CD4-positive, alpha-beta T cell treated with Interferon gamma for 1 hour (primary cell): ENCODE measurements at places on chromosomes 6 and 20.

DNA sequence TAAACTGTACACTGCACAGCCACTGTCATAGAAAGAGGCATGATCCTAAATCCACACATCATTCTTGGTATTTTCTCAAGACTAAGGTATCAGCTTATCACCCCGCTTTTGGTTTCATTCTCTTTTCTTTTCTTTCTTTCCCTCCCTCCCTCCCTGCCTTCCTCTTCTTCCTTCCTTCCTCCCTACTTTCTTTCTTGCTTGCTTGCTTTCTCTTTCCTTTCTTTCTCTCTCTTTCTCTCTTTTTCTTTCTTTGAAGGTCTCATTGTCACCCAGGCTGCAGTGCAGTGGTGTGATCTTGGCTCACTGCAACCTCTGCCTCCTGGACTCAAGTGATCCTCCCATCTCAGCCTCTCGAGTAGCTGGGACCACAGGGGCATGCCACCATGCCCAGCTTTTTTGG is 81.1 kb downstream of the MAP7 start:
- no peak for DNase-seq

- DNase-seq: no peak
Observed at GRCh38 chr6:54307439-54307910, 766 bp upstream of the TINAG start.

DNA sequence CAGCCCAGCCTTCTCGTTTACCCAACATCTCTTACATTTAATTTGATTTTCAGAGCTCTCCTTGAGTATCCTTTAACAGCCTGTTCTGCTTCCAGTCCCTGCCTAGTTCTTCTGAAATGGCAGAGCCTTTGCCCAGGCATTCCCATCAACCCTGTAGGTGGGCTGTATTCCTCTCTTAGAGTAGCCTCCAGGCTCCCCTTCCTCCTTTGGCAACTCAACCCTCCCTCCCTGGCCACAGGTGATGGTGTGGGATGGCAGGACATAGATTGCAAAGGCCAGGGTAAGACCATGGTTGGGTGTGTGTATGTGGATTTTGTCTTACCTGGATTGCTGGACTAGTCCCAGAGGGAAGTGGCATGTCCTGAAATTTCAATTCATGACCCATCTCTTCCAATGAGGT is 125.4 kb downstream of the F13A1 start:
- DNase-seq: no peak

GRCh38 chr20:62143957-62144825 is 622 bp downstream of the SS18L1 start:
- peak; percentile 35 for DNase-seq

- DNase-seq: no peak
Observed at GRCh38 chr6:16824845-16825685, 63.8 kb upstream of the ATXN1 start.

DNA sequence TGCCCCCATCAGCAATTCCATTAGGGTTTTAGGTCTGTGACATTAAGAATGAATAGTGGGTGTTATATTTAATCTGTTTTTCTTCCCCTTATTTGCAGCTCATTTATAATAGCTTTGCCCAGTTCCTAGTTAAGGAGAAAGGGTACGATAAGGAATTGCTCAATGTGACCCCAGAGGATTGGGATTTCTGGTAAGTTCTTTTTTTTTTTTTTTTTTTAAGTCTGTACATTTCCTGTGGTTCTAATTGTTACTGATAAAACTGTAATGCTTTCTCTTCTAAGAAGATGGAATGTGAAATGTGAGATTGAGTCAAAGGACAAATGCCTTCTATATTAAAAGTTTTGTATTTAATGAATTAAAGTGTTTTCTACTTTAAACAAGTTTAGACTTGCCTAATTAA is 5.5 kb downstream of the NT5DC1 start:
- DNase-seq: no peak

DNA sequence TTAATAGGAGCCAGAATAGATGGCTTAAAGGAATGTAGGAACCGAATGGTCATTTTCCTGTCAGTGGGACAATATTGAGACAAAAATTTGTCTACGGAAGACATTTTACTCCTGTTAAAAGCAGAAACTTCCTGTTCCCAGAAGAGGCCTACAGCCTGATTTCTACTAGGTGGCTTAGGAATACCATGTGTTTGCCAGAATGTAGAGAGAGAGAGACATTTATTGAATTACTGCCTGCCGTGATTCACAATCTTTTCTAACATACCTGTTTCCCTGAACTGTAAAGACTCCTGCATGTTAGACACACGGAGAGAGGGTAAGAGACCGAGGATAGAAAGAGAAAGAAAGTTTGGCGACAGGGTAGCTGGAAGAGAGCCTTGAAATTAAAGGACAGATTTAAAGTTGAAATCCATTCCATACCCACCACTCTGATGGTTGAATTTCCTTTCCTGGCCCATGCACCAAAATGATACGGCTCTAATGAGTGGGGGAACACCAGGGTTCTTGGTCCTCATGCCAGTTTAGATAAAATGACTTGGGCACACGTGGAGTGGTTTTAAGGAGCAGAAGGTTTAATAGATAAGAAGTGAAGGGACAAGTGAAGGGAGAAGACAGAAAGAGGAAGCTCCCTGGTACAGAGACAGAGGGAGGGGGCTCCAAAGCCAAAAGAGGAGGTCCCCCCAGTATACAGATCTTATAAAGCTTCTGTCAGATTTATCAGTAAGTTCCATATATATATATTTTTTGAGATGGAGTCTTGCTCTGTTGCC is 22.5 kb downstream of the NCOA3 start:
- DNase-seq: no peak

GRCh38 chr6:164826831-164827468 is 482.5 kb downstream of the C6orf118 start:
- no peak for DNase-seq

DNA sequence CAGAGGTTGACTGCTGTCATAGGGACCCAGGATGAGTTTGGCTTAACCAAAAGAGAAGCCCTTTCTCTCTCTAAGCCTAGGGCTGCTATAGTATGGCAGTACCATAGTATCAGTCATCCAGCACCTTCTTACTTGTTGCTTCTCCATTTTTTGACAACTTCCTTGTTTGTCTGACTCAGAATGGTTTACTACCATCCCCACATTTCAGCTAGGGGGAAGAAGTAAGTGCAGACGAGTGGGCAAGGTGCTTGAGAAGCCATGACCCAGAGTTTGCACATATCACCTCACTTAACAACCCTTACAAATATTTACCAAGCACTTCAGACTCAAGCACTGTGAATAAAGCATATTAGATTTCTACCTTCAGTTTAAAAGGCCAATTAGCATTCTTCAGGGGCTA is 289.9 kb upstream of the TSHZ2 start:
- no peak for DNase-seq

- no peak for DNase-seq
Observed at GRCh38 chr6:112281821-112282615, 27.7 kb upstream of the LAMA4 start.

GRCh38 chr6:38933426-38933825 is 115.2 kb upstream of the GLP1R start:
- DNase-seq: no peak

GRCh38 chr6:44071670-44072451 is 55.4 kb downstream of the MRPL14 start:
- DNase-seq: no peak

DNA sequence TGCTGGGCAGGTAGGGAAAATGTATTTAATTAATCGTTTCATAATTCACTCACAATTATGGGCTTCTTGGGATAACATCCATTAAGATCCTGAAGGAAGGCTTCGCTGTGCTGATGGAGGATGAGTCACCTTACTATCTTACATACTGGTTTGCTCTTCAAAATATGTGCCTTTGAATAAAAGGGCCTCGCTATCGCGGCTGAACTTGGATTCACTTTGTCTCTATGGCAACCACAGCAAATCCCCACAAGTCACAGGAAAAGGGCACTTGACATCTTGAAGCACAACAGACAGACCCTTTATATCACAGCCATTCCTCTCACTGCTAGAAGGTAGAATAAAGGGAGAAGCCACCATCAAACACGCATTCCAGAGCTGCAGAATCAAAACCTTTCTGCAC is 141.3 kb upstream of the MYLIP start:
- DNase-seq: no peak

- no peak for DNase-seq
Observed at GRCh38 chr6:125246566-125246965, 55.2 kb downstream of the HDDC2 start.

- DNase-seq: no peak
Observed at GRCh38 chr6:109296971-109297372, 85.3 kb downstream of the CD164 start.

DNA sequence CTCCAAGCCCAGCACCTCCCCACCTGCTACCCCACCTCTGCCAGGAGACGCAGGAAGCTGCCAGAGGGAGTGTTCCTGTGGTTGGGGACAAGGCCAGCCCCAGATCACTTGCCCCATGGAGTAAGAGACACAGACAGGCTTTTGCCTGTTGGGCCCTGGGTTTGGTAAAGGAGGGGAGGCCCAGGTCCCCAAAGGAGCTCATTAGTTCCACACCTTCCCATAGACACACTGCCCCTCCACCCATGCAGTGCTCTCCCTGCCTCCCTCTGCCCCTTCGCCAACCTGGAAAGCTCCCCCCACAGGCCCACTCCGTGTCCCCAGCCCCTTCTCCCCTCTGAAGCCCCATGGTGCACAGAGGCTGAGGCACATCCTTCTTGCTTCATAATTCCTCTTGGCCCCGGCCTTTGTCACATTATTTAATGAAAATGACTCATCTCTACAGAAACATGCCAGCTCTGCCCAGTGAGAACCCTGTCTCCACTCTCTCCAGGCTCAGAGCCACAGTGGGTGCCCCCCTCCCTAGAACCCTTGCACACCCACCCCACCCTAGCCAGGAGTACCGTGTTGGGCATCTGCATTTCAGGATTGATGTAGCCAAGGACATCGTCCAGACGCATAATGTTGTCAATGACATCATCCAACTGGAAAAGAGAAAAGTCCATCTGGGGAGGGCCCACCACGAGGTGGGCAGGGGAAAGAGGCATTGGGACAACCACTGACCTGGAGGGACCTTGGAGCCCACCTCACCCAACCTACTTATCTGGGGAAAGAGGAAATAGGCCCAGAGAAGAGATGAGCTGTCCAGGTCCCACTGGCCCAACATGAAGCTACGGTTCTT is 46.0 kb downstream of the TFEB start:
- no peak for DNase-seq

- DNase-seq: no peak
Observed at GRCh38 chr6:32329141-32329540, 42.6 kb downstream of the TSBP1 start.

- DNase-seq: no peak
Observed at GRCh38 chr6:142398353-142398752, 96.5 kb downstream of the ADGRG6 start.

GRCh38 chr6:27128311-27129094 is 119.0 kb upstream of the PRSS16 start:
- no peak for DNase-seq

DNA sequence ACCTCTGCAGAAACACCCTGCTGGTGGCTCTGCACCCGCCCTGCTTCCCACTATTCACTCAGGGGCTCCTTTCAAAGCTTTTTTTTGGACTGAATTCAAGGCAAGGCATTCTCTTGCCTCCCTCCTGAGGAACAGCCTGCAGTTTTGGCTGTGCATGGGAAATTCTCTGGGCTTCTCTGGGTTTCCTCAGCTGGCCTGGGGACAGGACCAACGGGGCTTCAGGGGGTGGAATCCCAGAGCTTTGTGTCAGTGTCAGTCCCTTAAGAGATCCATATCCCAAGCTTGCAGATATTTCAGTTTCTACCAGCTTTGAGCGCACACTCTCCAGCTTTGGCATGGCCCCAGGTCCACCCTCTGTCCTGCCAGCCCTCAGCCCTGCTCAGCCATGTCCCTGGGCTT is 2.0 kb downstream of the SCRT2 start:
- no peak for DNase-seq

- DNase-seq: no peak
Observed at GRCh38 chr6:149967591-149967990, 3.8 kb downstream of the ULBP1 start.

- no peak for DNase-seq
Observed at GRCh38 chr6:54602591-54602990, 244.0 kb upstream of the FAM83B start.
